ENCODE measurements at places on chromosomes 4 and X.

DNA sequence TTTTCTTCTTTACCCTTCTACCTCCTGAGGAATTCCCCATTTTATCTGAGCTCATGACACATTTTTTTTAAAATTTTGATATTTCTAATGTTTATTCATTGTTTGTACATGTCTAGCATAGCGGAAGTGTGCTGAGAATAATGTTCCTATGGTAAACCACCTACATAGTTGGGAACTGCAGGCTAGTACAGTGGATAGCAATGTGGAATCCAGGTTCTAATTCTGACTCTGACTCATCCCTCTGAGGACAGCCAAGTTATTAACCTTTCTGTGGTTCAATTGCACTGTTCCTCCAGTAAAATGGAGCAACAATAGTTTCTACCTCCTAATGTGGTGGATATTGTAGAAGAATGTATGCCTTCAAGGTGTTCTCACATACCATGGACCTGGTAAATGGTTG lies 20.6 kb upstream of the APELA start:
- no peak overlapping the region for H3K27ac ChIP-seq
- no peak overlapping the region for H3K4me3 ChIP-seq
- peaks cover 3% of the 10 kb centered on the region for H3K27me3 ChIP-seq
- DNase-seq: no peak
- H3K36me3 ChIP-seq: no peaks in the 10 kb centered on the region

GRCh38 chr4:3296651-3297050 lies 3.8 kb downstream of the RGS12 start:
- peak overlapping the region; percentile 11 for H3K4me3 ChIP-seq
- peaks cover 10% of the 10 kb centered on the region for H3K27me3 ChIP-seq
- peaks cover 43% of the 10 kb centered on the region for H3K36me3 ChIP-seq
- H3K4me1 ChIP-seq: peaks cover 82% of the 10 kb centered on the region

- H3K4me1 ChIP-seq: peaks cover 9% of the 10 kb centered on the region
- peaks cover 3% of the 10 kb centered on the region for H3K27me3 ChIP-seq
- H3K36me3 ChIP-seq: peaks cover 5% of the 10 kb centered on the region
Observed at GRCh38 chrX:153061732-153062131, 5.5 kb downstream of the PNMA3 start.

DNA sequence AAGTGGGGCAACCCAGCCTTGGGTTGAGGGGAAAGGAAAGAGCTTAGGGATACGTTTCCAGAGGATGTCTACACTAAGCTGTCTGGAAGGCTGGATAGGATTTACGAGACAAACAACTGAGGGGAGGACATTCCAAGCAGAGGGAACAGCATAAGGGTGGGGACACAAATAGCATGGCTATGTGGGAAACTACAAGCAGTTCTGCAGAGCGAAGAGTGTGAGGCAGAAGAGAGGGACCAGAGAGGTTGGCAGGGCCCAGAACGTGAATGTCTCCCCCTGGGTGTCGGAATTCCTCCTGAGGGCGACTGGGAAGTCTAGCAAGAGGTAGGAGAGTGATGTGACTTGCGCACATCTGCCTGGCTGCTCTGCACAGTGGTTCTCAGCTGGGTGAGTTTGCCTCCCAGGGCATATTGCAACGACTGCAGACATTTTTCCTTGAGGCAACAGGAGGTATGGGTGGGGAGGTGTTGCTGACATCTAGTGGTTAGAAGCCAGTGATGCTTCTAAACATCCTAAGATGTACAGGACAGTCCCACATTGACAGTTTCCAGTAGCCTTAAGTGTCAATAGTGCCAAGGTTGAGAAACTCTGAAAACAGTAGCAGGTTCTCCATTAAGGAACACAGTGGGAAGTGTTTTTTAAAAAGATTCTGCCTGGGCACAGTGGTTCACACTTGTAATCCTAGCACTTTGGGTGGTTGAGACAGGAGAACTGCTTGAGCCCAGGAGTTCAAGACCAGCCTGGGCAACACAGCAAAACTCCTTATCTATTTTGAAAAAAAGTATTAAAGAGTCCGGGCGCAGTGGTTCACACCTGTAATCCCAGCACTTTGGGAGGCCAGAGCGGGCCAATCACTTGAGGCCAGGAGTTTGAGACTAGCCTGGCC lies 9.2 kb downstream of the NDUFA1 start:
- no peak overlapping the region for H3K4me3 ChIP-seq
- H3K4me1 ChIP-seq: peaks cover 6% of the 10 kb centered on the region
- H3K27me3 ChIP-seq: peaks cover 3% of the 10 kb centered on the region
- peaks cover 14% of the 10 kb centered on the region for H3K36me3 ChIP-seq
- DNase-seq: peak; percentile 21

DNA sequence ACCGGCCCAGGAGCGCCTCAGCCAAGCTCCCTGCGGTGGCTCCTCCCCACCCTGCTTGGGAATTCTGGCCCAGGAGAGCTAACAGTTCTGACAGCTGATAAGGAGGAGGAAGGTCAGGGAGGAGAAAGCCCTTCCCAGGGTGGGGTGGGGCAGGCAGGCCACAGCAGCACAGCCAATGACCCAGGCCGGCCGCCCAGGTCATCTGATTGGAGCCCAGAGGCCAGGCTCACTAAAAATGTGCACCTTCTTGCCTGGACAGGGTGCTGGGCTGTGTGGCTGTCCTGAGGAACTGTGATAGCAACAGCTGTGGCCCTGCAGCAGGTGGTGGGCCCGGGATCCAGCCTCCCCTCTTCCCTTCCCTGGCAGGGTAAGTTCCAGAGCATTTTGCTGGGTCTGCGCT lies 17.2 kb upstream of the SH3TC1 start:
- peaks cover 39% of the 10 kb centered on the region for H3K4me1 ChIP-seq
- no peak overlapping the region for H3K4me3 ChIP-seq
- no peak for DNase-seq
- no peak overlapping the region for H3K27ac ChIP-seq
- no peaks in the 10 kb centered on the region for H3K36me3 ChIP-seq

DNA sequence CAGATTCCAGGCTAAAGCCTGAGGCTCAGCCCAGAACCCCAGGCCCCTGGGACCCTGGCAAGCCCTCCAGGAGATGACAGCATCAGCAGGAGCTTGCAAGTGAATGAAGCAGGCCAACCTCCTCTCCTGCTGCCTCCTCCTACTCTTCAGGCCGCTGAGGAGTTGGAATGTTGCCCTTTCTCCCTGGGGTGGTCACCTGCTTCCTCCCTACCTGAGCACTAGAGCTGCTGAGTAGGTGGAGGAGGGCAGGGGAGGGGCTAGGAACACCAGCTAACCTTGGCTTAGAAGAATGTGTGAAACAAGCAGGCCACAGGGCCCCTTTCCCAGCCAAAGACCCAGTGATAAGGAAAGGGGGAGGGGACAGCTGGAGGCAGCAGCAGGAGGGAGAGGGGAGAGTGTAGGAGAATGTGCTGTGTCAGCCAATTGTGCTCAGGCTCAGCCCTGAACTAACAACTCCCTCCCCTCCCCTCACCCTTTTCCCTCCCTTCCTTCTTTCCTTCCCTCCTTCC lies 58.0 kb downstream of the PJA1 start:
- peak overlapping the region; percentile 21 for H3K4me3 ChIP-seq
- H3K27ac ChIP-seq: peak overlapping the region; percentile 75
- DNase-seq: peak; percentile 26
- H3K27me3 ChIP-seq: peaks cover 3% of the 10 kb centered on the region
- H3K36me3 ChIP-seq: no peaks in the 10 kb centered on the region
- peaks cover 84% of the 10 kb centered on the region for H3K4me1 ChIP-seq

DNA sequence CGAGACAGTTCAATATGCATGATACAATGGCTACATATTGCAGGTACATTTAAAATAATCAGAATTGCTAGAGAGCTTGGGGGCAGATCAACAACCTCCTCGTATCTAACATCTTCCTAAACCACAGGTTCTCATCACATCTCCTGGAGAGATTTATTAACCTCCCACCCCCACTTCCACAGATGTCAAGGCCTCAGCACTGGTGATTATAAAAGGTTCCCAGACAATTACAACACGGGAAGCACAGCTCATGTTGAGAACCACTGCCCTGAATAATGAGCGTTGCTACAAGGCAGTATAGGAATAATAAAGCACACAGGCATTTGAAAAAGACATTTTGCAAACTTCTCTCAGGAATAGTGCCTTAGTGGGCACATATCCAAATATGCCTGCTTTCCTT lies 42.8 kb downstream of the ELOVL6 start:
- peak overlapping the region; percentile 76 for H3K27ac ChIP-seq
- DNase-seq: no peak
- H3K4me1 ChIP-seq: peaks cover 42% of the 10 kb centered on the region
- no peaks in the 10 kb centered on the region for H3K27me3 ChIP-seq
- no peak overlapping the region for H3K4me3 ChIP-seq

- no peak for DNase-seq
- H3K27me3 ChIP-seq: no peaks in the 10 kb centered on the region
- H3K4me3 ChIP-seq: no peak overlapping the region
- no peaks in the 10 kb centered on the region for H3K36me3 ChIP-seq
- H3K27ac ChIP-seq: no peak overlapping the region
Observed at GRCh38 chrX:112218388-112218787, 135.8 kb upstream of the TRPC5 start.

DNA sequence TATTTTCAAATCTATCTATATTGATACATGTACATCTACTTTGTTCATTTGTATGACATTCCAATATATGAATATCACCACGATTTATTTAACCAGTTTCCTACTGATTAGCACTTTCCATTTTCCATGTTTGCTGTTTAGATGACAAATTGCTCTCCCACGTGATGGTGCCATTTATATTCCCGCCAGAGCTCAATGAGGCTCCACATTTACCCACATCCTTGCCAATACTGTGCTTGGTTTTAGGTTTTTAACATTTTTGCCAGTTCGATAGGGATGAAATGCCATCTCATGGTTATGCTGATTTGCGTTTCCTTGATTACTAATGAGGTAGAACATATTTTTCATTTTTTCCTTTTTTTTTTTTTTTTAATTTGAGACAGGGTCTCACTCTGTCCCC lies 86.7 kb upstream of the TRIM2 start:
- no peak for DNase-seq
- no peaks in the 10 kb centered on the region for H3K4me1 ChIP-seq
- H3K36me3 ChIP-seq: no peaks in the 10 kb centered on the region
- peaks cover under 1% of the 10 kb centered on the region for H3K27me3 ChIP-seq
- no peak overlapping the region for H3K4me3 ChIP-seq
- H3K27ac ChIP-seq: no peak overlapping the region

GRCh38 chr4:139152249-139152648 lies 24.8 kb downstream of the ELF2 start:
- H3K36me3 ChIP-seq: peaks cover 10% of the 10 kb centered on the region
- H3K27ac ChIP-seq: no peak overlapping the region
- peaks cover under 1% of the 10 kb centered on the region for H3K27me3 ChIP-seq
- DNase-seq: no peak
- peaks cover 18% of the 10 kb centered on the region for H3K4me1 ChIP-seq
- H3K4me3 ChIP-seq: no peak overlapping the region

- no peak overlapping the region for H3K4me3 ChIP-seq
- H3K4me1 ChIP-seq: no peaks in the 10 kb centered on the region
- DNase-seq: no peak
- no peak overlapping the region for H3K27ac ChIP-seq
- no peaks in the 10 kb centered on the region for H3K27me3 ChIP-seq
- no peaks in the 10 kb centered on the region for H3K36me3 ChIP-seq
Observed at GRCh38 chr4:108685036-108685686, 34.8 kb downstream of the OSTC start.

DNA sequence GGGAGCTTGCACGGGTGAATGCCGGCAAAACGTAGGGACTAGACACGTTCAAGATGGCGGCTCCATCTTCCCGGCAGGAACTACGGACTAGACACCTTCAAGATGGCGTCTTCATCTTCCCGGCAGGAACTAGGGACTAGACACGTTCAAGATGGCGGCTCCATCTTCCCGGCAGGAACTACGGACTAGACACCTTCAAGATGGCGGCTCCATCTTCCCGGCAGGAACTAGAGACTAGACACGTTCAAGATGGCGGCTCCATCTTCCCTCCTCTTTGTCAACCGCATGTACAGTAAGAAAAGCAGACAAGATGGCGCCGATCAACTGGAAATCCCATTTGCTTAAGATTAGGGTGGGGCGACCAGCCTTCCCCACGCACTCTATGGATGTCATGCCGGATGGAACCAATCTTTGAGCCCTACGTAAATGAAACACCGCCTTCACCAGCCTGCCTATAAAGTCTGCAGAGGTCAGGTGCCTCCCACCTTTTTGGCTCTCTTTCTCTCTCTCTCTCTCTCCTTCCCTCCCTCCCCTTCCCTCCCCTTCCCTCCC lies 222.4 kb downstream of the CRLF2 start:
- peaks cover 12% of the 10 kb centered on the region for H3K36me3 ChIP-seq
- H3K4me3 ChIP-seq: peak overlapping the region; percentile 84
- H3K4me1 ChIP-seq: peaks cover 27% of the 10 kb centered on the region
- H3K27me3 ChIP-seq: peaks cover 14% of the 10 kb centered on the region
- peak overlapping the region; percentile 92 for H3K27ac ChIP-seq

- H3K27me3 ChIP-seq: peaks cover 16% of the 10 kb centered on the region
Observed at GRCh38 chrX:39856472-39857121, 241.2 kb downstream of the BCOR start.

- no peak for DNase-seq
- no peak overlapping the region for H3K4me3 ChIP-seq
- H3K27me3 ChIP-seq: no peaks in the 10 kb centered on the region
- H3K36me3 ChIP-seq: no peaks in the 10 kb centered on the region
- peaks cover 6% of the 10 kb centered on the region for H3K4me1 ChIP-seq
Observed at GRCh38 chr4:10806953-10807645, 122.5 kb upstream of the CLNK start.

- H3K27ac ChIP-seq: no peak overlapping the region
- no peaks in the 10 kb centered on the region for H3K36me3 ChIP-seq
- DNase-seq: no peak
- no peaks in the 10 kb centered on the region for H3K27me3 ChIP-seq
- H3K4me1 ChIP-seq: no peaks in the 10 kb centered on the region
- H3K4me3 ChIP-seq: no peak overlapping the region
Observed at GRCh38 chrX:99722094-99722493, 688.0 kb downstream of the PCDH19 start.

- no peak overlapping the region for H3K4me3 ChIP-seq
- DNase-seq: no peak
- no peaks in the 10 kb centered on the region for H3K27me3 ChIP-seq
- no peaks in the 10 kb centered on the region for H3K4me1 ChIP-seq
- H3K27ac ChIP-seq: no peak overlapping the region
Observed at GRCh38 chrX:82961129-82961528, 547.0 kb upstream of the POU3F4 start.

DNA sequence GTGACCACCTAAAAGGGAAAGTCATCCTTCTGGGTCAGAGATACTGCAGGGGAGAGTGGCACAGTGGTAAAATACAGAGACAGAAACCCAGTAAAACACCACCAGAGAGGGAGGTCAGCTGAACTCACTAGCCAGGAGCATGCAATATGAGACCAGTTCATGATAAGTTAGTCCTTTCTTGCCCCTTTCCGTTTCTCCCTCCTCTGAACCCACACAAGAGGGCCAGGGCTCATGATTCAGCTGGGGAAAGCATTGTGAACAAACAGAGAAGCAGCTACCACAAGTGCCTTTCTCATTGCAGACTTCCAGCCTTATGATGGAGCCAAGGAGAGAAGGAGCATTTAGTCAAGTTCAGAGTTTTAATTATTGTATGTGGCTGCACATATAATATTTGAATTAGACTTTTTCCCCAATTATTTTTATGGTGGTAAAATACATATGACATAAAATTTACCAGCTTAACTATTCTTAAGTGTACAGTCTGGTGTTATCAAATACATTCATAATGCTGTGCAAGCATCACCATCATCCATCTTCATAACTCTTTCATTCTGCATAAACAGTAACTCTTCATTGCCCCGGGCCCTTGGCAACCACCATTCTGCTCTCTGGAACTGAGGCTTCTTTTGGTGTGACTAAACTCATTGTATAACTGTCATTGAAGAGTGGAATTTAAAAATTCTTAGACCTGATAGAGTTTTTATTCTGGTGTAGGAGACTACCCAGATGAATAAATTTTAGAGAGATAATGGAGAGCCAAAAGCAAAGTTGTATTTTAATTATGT lies 114.6 kb downstream of the DDIT4L start:
- no peak overlapping the region for H3K4me3 ChIP-seq
- no peak for DNase-seq
- H3K36me3 ChIP-seq: no peaks in the 10 kb centered on the region
